Mesendoderm (in vitro differentiated cells): ENCODE measurements at places on chromosomes 4 and X.

- no peaks in the 10 kb centered on the region for H3K36me3 ChIP-seq
- no peak overlapping the region for H3K4me3 ChIP-seq
- no peaks in the 10 kb centered on the region for H3K4me1 ChIP-seq
- peak; percentile 53 for DNase-seq
- H3K27ac ChIP-seq: no peak overlapping the region
- no peaks in the 10 kb centered on the region for H3K27me3 ChIP-seq
These were observed 790.1 kb downstream of the TECRL start for GRCh38 chr4:63618883-63619718.

DNA sequence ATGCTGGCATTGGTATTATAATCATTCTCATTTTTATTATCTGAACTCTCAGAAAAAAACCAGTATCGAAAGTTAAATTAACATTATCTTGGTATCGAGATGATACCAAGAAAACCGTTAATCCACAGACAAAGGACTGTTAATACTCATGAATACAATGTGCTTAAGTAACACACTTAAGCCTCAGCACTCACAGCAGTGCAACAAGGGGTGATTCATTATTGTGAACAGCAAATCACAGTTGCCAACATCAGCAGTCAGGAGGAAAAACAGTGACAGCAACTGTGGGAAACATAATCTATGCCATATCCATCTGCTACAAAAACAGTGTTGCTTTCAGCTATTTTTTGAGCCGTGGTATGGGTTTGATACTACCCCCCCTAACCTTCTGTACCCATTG, 210.9 kb upstream of the ATOH1 start:
- no peak overlapping the region for H3K27ac ChIP-seq
- peak; percentile 67 for DNase-seq
- no peak overlapping the region for H3K4me3 ChIP-seq
- no peaks in the 10 kb centered on the region for H3K4me1 ChIP-seq
- H3K36me3 ChIP-seq: no peaks in the 10 kb centered on the region

- H3K36me3 ChIP-seq: no peaks in the 10 kb centered on the region
- H3K4me3 ChIP-seq: no peak overlapping the region
- H3K27me3 ChIP-seq: no peaks in the 10 kb centered on the region
- H3K4me1 ChIP-seq: no peaks in the 10 kb centered on the region
These were observed 21.0 kb upstream of the USP53 start for GRCh38 chr4:119191505-119191904.

- H3K4me3 ChIP-seq: no peak overlapping the region
- H3K36me3 ChIP-seq: no peaks in the 10 kb centered on the region
- no peak for DNase-seq
- H3K27ac ChIP-seq: no peak overlapping the region
These were observed 28.3 kb downstream of the ENOX2 start for GRCh38 chrX:130874751-130875150.

GRCh38 chr4:147780137-147780777, 48.4 kb downstream of the ARHGAP10 start:
- no peaks in the 10 kb centered on the region for H3K27me3 ChIP-seq
- H3K36me3 ChIP-seq: no peaks in the 10 kb centered on the region
- H3K27ac ChIP-seq: no peak overlapping the region
- H3K4me1 ChIP-seq: peaks cover 2% of the 10 kb centered on the region
- H3K4me3 ChIP-seq: no peak overlapping the region

DNA sequence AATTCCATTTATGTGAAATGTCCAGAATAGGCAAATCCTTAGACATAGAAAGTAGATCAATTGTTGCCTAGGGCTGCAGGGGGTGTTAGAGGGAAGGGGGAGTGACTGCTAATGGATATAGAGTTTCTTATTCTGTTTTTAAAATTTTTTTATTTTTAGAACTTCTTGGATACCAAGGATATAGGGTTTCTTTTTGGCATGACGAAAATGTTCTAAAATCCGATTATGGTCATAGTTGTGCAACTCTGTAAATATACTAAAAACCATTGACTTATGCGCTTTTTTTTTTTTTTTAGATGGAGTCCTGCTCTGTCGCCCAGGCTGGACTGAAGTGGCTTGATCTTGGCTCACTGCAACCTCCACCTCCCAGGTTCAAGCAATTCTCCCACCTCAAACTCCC, 125.2 kb upstream of the USP9X start:
- H3K36me3 ChIP-seq: no peaks in the 10 kb centered on the region
- no peaks in the 10 kb centered on the region for H3K4me1 ChIP-seq
- DNase-seq: no peak
- no peaks in the 10 kb centered on the region for H3K27me3 ChIP-seq

GRCh38 chr4:34261799-34262314, 1982.5 kb downstream of the ARAP2 start:
- no peaks in the 10 kb centered on the region for H3K27me3 ChIP-seq
- no peaks in the 10 kb centered on the region for H3K4me1 ChIP-seq
- H3K4me3 ChIP-seq: no peak overlapping the region
- no peak overlapping the region for H3K27ac ChIP-seq
- H3K36me3 ChIP-seq: no peaks in the 10 kb centered on the region
